Fibroblast of mammary gland (primary cell): ENCODE measurements at places on chromosomes 2 and 18.
A peak's percentile ranks its signal among the peaks of the same experiment; 100 is the strongest.

GRCh38 chr18:49459404-49460171, 857 bp downstream of the DYM start:
- DNase-seq, result peak; percentile 30

DNA sequence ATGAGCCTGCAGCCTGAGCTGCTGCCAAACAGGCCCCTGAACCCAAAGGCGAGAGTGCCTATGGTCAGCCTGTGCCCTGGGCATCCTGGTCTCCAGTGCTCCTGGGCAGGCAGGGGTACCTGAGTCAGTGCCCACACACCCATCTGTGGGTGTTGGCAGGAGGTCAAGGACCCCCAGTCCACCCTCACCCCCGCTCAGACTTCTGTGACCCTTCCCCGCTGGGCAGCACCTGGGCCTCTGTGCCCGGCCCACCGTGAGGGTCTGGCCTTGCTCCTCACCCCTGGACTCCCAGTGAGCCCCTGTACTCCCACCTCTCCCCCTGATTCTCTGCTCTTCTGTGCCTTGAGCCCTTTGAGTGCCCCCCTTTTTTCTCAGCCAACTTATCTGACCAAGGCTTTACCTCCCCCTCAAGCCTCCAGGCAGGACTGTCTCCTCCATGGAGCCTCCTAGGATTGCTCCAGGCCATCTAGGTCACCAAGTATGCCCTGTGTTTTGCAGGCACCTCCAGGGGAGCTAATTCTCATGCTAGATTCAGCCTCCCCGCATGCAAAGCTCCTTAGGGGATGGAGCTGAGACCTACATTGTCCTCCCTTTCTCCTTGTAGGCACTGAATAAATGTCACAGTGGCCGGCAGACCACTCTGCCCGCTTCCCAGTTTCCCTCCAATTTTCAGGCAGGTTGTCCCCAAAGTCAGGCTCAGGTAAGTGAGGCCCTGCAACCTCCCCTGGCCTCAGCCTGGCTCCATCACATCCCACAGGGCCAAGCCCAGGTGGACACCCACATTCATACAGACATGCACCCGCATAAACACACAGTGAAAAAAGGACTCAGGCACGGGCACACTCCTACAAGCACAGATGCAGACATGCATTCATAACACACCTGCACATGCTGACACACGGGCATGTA, 21.9 kb upstream of the PTMA start:
- DNase-seq, result no peak

GRCh38 chr2:141522702-141523101, 608.1 kb downstream of the LRP1B start:
- no peak for DNase-seq

DNA sequence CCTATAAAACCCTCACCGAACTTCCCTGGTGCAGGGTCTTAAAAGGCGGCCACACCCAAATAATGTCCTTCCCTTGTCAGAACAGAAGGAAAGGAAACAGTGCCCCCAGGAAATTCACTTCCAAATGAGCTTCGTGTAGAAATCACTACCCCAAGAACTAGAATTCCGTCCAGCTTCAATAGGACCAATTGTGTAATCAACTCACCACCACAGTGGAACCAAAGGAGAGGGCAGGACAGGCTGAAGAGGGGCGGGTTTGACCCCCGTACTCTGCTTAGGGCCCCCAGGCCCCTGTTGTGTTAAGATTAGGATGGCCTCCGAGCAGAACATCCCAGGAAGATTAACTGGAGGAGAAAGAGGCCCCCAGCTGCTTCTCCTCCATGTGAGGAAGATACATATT, 24.1 kb downstream of the GPR35 start:
- DNase-seq, result no peak

DNA sequence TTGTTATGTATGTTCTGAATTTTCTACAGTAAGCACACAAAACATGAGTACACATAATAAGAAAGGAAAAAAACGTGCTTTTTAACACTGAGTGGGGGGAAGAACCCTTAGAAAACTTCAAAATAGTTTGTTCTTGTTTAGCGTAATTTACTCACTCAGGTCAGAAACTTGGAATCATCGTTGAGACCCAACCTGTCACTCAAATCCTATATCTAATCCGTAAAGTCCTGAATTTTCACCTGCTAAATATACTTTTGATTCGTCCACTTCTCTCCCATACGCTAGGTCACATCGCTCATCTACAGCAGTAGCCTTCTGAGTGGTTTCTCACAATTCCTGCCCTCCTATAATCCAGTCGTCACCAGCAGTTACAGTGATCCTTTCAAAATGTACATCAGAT, 767 bp downstream of the TPRKB start:
- no peak for DNase-seq

DNA sequence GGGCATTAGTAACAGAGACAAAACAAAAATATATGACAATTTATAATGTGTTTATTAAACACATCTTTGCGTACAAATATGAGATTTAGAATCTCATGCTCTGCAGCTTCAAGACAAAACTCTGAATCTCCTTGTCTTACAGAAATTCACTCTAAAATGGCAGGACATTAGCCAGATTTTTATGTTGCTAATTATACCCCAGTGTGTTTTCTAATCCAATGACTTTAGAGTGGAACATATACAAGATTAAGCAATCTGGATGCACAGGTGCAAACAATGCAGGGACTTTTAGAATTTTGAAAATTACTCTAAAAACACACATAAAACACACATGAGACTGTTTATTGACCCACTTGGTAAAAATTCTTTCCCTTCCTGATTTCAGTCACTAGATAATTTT, 85.9 kb downstream of the CALCRL start:
- no peak for DNase-seq

GRCh38 chr18:48595703-48596218, 56.9 kb downstream of the CTIF start:
- no peak for DNase-seq

- DNase-seq, result no peak
Observed at GRCh38 chr2:231287696-231288095, 89.3 kb downstream of the ARMC9 start.

DNA sequence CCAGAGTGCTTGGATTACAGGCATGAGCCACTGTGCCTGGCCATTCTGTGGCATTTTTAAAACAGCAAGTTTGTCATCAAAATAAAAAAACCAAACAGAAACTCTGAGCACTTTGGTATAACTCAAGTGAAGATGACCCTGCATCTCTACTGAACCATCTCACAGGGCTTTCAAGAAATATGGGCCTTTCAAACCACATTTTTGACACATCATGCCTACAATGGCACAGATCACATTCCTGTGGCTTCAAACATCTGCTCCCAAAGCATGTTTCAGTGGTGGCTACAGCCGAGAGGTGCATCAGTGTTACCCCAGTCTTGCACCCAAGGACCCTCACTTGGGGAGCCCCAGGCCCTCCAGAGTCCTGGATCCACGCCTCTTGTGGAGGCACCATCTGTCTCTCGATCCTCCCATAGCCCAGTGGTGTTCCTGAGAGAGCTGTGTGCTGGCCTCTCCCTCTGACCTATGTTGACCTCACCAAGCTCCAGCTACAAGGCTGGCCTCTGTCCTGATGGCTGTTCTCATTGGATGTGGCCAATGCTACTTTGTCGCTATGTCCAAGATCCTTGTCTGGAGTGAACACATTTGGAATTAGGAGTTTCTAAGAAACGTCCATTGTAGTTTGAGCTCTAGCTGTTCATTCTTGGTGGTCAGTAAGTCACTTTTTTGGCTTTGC, 55.2 kb upstream of the RALBP1 start:
- peak; percentile 14 for DNase-seq

- DNase-seq, result peak; percentile 49
Observed at GRCh38 chr2:85708641-85709040, 14.5 kb downstream of the GNLY start.
